ENCODE measurements at places on chromosomes 2 and 18.

DNA sequence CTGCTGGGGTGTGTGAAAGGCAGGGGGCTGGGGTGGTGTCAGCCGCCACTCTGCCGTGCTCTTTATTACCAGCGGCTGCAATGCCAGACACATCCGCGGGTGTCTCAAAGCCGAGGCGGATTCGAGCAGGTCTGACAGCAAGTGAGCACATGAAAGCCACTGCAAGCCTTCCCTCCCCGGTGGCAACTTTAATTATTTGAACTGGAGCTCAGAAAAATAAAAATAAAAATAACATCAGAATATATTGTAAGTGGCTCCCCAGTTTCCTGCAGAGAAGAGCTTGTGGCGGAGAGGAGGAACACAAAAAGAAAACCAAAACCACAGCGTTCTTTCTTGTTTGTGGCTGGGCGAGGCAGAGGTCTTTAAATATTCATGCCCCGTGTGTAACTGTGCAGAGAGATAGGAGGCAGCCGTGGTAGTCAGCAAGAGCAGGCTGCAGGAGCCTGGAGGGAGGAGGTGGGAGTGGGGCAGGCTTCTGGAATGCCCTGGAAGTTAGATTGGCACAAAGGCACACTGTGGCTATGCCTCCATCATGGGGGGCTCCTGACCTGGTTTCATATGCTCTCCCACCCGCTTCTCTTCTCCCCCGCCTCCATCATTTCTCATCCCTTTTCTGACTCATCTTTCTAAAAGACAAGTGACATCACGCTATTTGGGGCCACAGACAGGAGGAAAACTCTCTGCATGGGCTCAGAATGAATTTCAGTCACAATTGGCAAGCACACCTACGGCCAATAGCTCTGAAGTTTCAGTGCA lies 199.8 kb downstream of the CLIP4 start:
- peak; percentile 11 for DNase-seq

- no peak for DNase-seq
Observed at GRCh38 chr18:74990563-74991081, 218.3 kb downstream of the PTGR3 start.

- no peak for DNase-seq
Observed at GRCh38 chr2:29164091-29164846, 49.1 kb downstream of the CLIP4 start.

GRCh38 chr2:237591141-237591881 lies 777 bp upstream of the RAB17 start:
- DNase-seq: no peak

GRCh38 chr2:102708847-102709559 lies 52.8 kb upstream of the TMEM182 start:
- no peak for DNase-seq

DNA sequence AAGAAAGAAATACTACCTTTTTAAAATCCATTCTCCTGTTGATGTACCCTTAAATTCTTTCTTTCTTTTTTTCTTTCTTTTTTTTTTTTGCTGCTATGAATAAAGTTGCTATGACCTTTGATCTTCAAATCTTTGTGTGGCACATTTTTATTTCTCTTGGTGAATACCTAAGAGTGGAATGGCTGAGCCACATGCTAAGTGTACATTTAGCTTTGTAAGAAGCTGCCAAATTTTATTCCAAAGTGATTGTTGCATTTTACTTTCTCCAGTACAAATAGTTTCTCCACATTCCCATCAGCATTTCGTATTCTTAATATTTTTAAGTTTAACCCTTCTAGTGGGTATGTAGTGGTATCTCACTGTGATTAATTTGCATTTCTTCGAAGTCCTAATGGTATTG lies 88.8 kb upstream of the RAB27B start:
- no peak for DNase-seq

DNA sequence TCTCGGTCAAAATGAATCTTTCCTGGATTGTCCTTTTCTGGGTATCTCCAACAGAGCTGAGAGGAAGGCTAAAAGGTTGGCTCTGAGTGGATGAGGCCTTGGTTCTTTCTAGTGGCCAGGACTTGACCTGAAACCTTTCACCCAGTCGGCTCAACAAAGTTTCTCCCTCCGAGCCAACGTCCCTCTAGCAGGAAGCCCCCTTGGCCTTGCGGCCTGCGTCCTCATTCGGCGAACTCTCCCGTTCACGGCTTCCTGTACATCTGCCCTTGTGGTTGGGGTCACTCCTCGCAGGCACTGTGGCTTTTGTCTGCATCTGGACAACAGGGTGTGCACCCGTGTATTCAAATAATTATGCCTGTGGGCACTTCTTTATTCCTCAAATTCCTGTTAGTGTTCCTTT lies 9.4 kb upstream of the SIX3 start:
- no peak for DNase-seq
